Iris pigment epithelial cell (primary cell): ENCODE measurements at places on chromosomes 5 and 9.
A peak's percentile ranks its signal among the peaks of the same experiment; 100 is the strongest.

DNA sequence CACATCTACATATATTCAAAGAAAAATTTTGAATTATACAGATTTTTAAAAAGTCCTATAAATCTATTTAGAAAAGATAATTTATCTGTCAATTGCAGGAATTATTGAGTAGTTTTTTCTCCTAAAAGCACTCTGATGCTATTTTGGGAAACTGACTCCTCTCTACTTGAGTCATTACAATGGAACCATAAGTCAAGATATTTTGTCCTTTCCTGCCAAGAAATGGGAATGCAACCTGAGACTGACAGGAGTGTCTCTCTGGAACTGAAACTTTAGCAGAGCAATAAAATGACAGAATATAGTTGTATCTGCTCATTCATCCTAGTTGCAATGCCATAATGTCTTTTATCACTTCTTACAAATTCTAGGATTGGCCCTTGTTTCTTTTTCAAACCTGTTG is 48.6 kb downstream of the CARTPT start:
- peak; percentile 18 for DNase-seq

- no peak for DNase-seq
Observed at GRCh38 chr9:126504086-126504976, 109.4 kb upstream of the LMX1B start.

GRCh38 chr9:136533775-136534157 is 12.1 kb downstream of the NOTCH1 start:
- DNase-seq: no peak

- DNase-seq: no peak
Observed at GRCh38 chr5:76319673-76320072, 83.4 kb upstream of the IQGAP2 start.

GRCh38 chr9:131270171-131271015 is 5.9 kb downstream of the FAM78A start:
- DNase-seq: no peak

GRCh38 chr5:145429170-145429569 is 406.0 kb downstream of the PRELID2 start:
- DNase-seq: peak; percentile 14

DNA sequence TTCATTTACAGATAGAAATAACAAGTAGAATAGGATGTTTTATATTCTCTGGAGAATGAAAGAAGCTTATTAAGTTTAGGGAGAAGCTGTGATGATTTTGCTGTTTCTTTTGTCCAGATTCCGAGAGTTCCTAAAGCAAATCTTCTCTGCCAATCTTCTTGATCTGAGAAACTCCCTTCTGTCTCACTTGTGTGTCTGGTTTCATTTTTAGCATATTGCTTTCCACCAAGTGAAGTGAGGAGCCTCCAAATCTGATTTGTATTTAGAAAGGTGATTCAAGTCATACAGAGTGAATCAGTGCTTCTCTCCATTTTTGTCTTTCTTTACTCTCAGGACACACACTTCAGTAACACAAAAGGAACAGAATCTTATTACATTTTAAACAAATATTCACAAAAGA is 48.4 kb downstream of the STX17 start:
- DNase-seq: peak; percentile 12

DNA sequence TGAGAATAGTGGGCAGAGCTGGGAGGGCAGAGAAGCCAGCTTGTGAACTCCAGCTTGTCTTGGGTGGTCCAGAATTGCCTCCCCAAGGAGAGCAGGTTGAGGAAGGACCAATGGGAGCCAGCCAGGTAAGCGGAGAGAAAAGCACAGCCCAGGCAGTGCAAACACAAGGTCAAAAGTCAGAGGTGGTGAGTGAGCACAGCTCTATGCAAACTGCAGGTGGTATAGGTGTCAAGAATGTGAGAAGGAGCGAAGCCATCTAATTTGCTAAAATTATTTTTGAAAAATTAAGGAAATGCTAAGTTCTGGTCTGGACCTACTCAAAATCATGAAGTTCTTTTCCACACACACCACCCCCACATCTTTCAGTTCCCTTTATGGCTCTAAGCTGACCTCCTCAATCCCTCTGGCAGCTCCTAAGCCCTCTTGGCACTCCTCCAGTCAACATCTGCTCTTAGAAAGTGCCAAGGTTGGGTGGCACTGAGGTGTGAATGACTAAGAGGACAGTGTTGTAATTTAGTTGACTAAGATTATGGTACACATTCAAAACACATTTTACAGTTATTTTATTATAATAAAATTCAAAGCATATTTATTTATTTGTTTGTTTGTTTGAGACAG is 6.6 kb upstream of the OTULINL start:
- DNase-seq: no peak

- DNase-seq: peak; percentile 85
Observed at GRCh38 chr9:70080481-70081119, 37.0 kb downstream of the MAMDC2 start.

DNA sequence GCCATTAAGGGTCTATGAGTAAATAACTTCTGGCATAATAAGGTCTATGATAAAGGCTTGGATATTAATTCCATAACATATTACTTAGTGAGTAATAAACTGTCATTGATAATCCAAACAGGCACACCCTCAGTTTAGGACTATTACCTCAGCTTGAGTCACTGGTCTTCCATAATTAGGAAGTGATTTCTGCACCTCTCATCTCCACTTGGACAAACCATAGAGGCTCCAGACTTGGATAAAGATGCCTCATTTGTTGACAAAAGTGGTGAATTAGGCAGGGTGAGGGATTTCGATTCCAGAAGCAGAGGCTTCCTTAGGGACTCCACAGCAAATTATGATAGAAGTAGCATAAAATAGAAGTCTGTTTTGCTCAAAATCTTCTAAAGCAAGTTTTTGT is 127.5 kb upstream of the MTAP start:
- DNase-seq: no peak

- no peak for DNase-seq
Observed at GRCh38 chr9:109797006-109797405, 17.0 kb downstream of the PALM2AKAP2 start.

- DNase-seq: no peak
Observed at GRCh38 chr9:135290086-135290485, 189.5 kb upstream of the PPP1R26 start.

GRCh38 chr9:124356745-124357390 is 58.4 kb downstream of the PSMB7 start:
- no peak for DNase-seq

DNA sequence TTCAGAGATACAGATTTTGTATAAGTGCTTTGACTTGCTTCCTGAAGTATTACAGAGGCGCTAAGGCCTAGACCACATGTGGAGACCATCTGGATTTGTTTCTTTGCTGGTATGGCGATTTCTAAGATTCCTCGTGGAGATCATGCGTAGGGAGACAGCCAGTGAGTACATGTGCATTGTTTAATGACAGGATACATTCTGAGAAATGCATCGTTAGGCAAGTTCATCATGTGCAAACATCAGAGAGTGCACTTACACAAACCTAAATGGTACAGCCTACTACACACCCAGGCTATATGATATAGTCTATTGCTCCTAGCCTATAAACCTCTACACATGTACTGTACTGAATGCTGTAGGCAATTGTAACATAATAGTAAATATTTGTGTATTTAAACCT is 16.5 kb upstream of the CEP120 start:
- DNase-seq: no peak

GRCh38 chr5:5665225-5666075 is 243.0 kb downstream of the ICE1 start:
- no peak for DNase-seq

GRCh38 chr9:13431222-13431536 is 151.7 kb upstream of the MPDZ start:
- no peak for DNase-seq

- no peak for DNase-seq
Observed at GRCh38 chr5:125199968-125200865, 453.8 kb upstream of the ZNF608 start.

DNA sequence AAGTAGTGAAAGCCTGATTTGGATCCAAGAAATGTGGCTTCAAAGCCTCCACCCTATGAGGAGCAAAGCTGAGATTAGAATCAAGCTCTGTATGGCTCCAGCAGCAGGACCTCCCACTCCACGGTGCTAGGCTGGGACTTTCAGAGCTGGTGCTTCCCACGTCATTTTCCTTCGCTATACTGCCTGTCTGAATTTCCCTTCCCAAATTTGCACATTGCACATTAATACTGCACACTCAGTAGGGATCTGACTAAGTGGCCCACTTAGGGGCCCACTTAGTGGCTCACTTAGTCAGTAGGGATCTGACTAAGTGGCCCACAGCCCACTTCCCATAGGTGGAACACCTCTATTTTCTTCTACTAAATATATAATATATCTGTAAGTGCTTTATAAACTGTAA is 14.1 kb upstream of the SPDL1 start:
- DNase-seq: no peak

DNA sequence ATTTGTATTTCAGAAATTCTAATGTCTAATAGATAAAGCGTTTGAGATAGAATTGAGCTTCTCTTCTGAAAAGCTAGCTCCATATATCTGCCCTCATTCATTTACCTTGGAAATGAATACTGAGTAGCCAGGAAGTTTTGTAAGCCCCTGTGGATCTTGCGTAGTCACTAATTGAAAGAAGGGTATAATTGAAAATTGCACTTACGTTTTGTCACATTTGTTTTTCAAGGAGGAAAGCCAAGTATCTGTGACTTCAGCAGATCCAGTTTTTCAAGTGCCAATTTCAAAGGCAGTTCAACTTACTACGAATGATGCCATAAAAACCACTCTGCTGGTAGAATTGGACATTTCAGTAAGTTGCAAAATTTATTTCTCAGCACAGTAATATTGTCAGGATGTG is 14.0 kb downstream of the MTRR start:
- no peak for DNase-seq

DNA sequence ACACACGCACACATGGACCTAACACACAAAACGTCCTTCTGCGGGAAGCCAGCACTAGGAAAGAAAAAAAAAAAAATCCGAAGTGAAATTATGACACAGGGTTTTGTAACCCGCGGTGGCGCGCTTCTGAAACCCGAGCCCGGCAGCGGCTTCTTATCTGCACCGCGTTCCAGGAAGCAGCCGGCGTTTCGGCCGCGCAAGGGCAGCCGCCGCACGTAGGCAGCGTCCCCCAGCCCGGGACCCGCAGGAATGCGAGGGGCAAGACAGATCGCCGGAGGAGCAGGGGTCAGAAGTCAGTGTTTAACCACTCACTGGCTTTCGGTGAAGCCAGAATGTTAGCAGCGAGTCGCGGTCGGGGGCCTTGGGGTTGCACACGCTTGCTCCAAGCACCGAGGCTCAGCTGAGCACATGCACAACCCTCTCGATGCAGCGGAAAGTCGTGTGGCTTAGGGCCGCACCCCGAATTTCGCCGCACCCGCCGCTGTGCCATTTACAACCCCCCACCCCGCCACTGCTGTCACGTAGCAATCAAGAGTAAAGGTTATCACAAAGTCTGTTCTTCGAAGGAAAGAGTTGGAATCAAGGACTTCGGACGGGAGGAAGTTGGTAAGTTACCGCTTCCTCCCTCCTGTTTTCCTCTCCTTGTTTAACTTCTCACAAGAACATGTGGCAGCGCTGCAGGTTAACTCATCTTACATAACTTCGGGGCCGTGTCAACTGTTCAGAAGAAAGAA is 167.9 kb downstream of the AUH start:
- DNase-seq: peak; percentile 95

- no peak for DNase-seq
Observed at GRCh38 chr5:65978251-65978650, 51.9 kb downstream of the ERBIN start.

- no peak for DNase-seq
Observed at GRCh38 chr5:76938177-76938576, 14.7 kb upstream of the CRHBP start.

DNA sequence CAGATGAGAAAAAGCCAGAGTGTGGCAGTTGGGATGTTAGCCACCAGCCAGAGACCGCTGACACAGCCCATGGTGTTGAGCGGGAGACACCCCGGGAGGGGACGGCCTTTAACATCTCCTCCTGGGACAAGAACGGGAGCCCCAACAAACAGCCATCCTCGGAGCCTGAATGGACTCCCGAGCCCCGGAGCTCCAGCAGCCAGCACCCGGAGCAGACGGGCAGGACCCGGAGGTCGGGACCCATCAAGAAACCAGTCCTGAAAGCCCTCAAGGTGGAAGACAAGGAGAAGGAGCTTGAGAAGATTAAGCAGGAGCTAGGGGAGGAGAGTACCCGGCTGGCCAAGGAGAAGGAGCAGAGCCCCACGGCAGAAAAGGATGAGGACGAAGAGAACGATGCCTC is 28.0 kb upstream of the POMT1 start:
- DNase-seq: no peak

DNA sequence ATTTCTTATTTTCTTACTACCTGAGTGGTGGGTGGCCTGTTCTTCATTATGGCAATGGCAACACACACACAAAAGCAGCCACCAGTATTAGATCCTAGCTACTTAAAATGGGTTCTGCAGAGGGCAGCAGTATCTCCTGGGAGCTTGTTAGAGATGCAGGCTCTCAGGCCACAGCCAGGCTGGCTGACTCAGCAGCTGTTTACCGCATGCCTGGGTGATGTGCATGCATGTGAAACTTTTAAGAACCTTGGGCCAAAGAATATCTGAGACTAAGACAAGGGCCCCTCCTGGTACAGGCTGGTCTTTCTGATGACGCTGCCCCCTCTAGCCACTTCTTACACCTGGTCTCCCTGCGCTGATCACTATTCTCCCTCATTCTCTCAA is 399.0 kb downstream of the MED10 start:
- DNase-seq: peak; percentile 21

DNA sequence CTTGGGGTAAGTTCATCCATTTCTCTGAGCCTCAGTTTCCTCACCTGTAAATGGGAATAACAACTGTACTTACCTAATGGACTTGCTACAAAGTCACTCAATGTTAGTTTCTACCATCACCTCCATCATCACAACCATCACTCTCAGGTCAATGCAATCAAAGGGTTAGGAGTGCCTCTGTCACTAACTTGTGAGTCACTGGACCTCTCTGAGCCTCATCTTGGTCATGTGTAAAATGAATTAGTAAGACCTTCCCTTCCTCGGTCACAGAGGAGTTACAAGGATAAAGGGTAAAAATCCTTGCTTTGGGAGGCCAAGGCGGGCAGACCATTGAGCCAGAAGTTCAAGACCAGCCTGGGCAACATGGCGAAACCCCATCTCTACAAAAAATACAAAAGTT is 12.8 kb downstream of the FABP6 start:
- no peak for DNase-seq

GRCh38 chr9:12670006-12670405 is 23.2 kb upstream of the TYRP1 start:
- no peak for DNase-seq

GRCh38 chr5:172567294-172567693 is 73.8 kb upstream of the NEURL1B start:
- no peak for DNase-seq

DNA sequence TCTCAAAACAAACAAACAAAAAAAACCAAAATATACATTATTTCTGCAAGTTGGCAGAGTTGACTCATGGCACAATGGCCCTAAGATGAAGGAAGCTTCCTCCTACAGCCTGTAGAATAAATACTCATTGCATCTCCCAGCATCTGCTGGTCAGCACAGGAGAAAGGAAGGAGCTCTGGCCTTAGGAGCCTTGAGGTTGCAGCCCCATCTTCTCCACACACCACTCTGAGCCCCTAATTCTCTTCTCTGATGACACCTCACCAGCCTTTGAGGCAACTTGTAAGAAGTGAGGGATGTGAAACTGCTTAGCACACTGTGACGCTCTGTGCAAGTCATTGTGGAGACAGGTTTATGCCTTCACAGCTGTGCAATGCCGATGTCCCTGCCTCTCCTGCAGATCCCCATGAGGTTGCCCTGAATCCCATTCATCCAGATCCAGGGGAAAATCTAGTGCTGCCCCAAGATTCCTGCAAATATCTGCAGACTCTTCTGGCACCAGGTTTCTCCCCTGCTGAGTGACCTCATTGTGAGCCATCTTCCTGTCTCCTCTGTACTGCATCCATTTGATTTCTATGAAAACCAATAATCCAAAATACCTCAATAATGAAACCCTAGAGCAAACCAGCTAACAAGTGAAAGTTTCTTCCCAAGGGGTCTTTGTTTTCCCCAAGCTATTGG is 65.3 kb upstream of the TGFBR1 start:
- DNase-seq: peak; percentile 24
